Right atrium auricular region (tissue), 2 donors: ENCODE measurements at places on chromosomes 2 and 18. TPM values are rescaled to one million over a fixed set of nuclear protein-coding genes. Genes with fewer than 3 reads are reported as not detected.

Gene TRIM43
- total RNA-seq, result not detected

Gene DDX18
- 23.2 TPM for total RNA-seq

Gene MERTK
- total RNA-seq, result 13.7 TPM

Gene ZNF804A
- total RNA-seq, result not detected

Gene RFTN2
- 11.6 TPM for total RNA-seq

Gene ITPRID2
- 52.0 TPM for total RNA-seq

Gene MOGAT1
- not detected for total RNA-seq

Gene NEU4
- not detected for total RNA-seq

Gene GNAL
- total RNA-seq, result 2.7 TPM

Gene SALL3
- 2.5 TPM for total RNA-seq

Gene HNRNPA3
- 28.1 TPM for total RNA-seq

Gene GCFC2
- total RNA-seq, result 12.7 TPM

Gene STARD6
- not detected for total RNA-seq

Gene SCYGR2
- total RNA-seq, result not detected
